ENCODE measurements at places on chromosomes 5 and 9. TPM values are rescaled to one million over a fixed set of nuclear protein-coding genes. Genes with fewer than 3 reads are reported as not detected.
A peak's percentile ranks its signal among the peaks of the same experiment; 100 is the strongest.

DNA sequence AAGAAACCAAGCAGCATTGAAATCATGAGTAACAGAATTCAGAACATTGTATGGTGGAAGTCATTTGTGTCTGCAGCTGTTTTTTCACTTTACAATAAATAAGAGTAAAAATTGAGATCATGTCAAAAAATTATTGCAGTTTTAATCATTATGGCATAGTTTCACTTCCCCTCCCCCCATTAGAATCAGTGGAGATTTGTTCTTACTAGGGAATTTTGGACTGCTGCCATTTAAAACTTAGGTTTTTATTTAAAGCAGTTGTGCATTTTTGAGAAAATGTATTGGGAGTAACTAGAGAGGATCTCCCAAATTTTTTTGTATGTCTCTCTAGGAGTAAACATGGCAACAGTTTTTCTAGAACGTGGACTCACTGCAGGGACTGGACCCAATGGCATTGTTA lies 20.4 kb downstream of the GTF3C4 start:
- no peak for DNase-seq

DNA sequence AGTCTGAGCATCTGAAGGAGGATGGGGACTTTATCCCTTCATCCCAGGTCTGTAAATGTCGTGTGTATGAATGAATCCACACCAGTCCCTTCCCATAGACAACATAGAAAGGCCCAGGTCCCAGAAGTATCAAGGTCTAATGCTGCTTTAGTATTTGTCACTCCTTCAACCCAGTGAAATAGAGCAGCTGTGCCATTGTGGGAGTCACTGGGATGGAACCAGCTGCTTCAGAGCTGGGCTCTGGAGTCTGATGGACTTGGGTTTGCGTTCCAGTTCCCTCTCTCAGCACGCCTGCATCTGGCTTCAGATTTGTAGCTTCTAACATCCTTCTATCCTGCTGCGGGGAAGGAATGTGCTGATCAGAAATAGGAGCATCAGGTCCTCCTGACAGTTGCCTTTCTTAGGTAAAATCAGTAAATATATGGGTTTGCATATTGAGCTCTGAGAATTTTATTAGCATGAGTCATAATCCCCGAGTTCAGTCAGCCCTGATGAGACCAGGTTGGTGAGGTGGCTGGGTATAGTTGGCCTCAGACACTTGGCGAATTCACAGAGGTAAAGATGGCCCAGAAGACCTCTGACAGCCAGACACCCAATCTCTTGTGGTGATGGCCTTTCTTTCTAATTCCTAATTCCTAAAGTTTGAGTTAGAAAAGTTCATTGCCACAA lies 10.1 kb downstream of the ACO1 start:
- no peak for DNase-seq

DNA sequence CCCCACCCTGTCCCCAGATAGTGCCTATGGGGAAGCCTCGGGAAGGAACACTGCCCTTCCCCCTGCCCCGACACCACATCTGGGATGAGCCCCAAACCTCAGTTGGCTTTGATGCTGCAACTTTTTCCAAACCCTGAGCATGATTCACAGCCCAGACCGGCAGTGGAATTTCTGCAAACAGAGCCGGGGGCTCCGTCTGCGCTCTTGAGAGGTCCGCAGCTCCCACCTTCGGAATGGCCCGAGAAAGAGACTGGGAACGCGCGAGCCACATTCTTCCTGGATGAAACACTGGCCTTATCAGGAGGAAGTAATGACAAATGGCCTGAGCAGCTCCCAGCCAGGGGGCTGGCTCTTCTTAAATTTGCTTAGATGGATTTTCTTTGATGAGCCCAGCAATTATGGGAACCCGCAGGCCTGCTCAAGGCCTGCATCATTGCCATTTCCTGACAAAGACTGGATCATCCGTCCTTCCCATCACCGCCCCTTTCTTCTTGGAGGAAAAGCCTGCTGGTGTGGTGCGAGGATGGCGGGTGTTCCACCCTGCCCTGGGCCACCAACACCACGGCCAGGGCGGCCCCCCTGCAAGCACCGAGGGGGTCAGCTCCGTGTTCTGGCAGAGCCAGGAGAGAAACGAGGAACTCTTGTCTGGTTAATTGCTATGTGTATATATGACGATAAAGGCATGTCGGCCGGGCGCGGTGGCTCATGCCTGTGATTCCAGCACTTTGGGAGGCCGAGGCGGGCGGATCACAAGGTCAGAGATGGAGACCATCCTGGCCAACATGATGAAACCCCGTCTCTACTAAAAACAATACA lies 38.8 kb upstream of the COL5A1 start:
- no peak for DNase-seq

TAF11L10 gene
- not detected for polyA plus RNA-seq

GRCh38 chr9:134382733-134383132 lies 56.5 kb downstream of the RXRA start:
- no peak for DNase-seq

GRCh38 chr5:74116984-74117383 lies 491.0 kb downstream of the ARHGEF28 start:
- DNase-seq = no peak

C9 gene
- polyA plus RNA-seq = not detected

DNA sequence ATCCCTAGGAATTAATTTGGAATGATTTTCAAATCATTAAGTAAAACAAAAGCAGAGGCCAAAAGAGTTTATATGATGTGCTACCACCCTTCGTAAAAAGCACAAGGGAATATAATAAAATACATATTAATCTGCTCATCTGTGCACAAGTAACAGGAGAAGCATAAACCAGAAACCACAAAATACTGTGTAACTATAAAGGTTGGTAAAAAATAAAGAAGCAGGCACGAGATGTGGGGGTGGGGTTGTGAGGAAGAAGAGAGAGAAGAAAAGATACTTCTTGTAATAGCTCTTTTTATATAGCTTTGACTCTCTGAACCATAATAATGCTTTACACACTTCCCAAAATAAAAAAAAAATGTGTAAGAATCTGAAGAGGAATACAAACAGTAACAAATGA lies 214.9 kb upstream of the EFNA5 start:
- no peak for DNase-seq

FRRS1L gene
- 3.0 TPM for polyA plus RNA-seq

DNA sequence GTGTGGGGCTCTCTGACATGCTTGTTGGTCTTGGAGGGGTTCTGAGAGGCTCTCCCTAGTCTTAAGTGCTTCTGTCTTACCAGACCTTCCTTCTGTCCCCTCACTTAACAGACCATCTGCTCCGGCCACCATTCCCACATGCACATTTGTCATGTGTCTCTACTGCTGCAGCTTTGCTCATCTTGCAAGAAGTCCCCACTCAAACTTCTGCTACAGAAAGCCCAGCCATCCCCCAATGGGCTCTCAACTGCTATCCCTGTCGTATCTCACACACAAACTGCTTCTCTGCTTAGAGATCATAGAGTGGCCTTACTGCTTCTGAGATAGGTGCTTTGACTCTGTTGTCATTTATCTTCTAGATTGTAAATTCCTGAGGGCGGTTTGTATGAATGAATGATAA lies 69.4 kb downstream of the NUP214 start:
- DNase-seq = no peak

- no peak for DNase-seq
Measured at GRCh38 chr9:75176037-75176436, 87.7 kb downstream of the OSTF1 start.

DNA sequence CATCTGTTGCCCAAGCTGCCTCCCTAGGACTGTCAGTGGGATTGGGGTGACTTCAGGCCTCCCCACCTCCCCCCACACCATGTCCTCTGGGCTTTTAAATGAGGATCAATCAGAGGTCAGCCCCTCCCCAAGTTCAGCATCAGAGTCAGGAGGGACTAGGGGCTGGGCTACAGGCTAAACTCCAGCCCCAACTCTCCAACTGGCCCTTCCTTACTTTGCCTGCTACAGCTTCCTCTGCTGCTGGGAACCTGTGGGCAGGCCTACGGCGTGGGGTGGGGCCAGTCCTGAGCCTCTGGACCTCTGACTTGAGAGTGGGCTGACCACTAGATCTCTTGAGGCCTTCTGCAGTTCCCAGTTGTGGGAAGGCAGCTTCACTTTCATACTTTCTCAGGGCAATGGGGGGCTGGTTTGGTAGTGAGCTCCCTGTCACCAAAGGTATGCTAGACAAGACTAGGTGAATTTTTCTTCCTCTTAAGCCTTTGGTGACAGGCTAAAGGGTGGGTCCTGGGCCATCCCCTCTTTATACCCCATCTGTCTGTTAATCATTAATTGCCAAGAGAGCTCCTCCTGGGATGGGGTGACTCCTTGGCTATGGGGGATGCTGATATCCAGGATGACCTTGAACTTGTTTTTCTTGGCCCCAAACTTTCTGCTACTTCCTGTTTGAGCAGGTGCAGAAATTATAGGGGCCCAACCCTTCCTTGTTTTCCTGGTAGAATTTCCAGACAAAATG lies 10.8 kb upstream of the DAB2IP start:
- no peak for DNase-seq

FEM1C gene
- polyA plus RNA-seq = 4.4 TPM

GRCh38 chr9:32672469-32672868 lies 37.0 kb upstream of the TAF1L start:
- no peak for DNase-seq

ZDHHC21 gene
- polyA plus RNA-seq = 3.5 TPM

- peak; percentile 21 for DNase-seq
Measured at GRCh38 chr5:172504701-172505402, 50.5 kb upstream of the SH3PXD2B start.

GRCh38 chr5:122264610-122265009 lies 47.4 kb upstream of the SNCAIP start:
- DNase-seq = no peak

- no peak for DNase-seq
Measured at GRCh38 chr5:171743436-171744076, 42.1 kb upstream of the SMIM23 start.

- no peak for DNase-seq
Measured at GRCh38 chr9:96501633-96502538, 51.9 kb downstream of the HABP4 start.

- no peak for DNase-seq
Measured at GRCh38 chr5:120874081-120874862, 410.2 kb downstream of the PRR16 start.

GRCh38 chr5:42930934-42931333 lies 109.2 kb downstream of the ANXA2R start:
- no peak for DNase-seq

DNA sequence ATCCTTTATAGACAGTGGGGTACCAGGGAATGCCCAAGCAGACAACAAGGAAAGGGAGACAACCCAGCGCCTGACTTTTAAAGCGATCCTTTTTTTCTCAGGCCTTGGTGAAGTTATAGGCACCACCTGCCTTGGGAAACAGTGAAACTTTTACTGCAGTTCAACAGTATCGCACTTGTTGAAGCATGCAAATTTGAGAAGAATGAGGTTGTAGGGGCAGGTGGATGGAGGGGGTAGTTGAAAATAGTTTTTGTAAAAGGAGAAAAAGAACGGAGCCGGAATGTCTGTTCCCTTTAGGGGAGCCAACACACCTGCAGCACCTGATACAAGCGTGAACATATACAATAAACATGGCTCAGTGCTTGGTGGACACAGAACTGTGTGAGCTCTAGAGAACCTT lies 190.2 kb upstream of the NR3C1 start:
- no peak for DNase-seq

GRCh38 chr5:152084476-152084875 lies 159.8 kb upstream of the GLRA1 start:
- no peak for DNase-seq

GRCh38 chr5:166014256-166014655 lies 2277.2 kb upstream of the WWC1 start:
- DNase-seq = no peak

DNA sequence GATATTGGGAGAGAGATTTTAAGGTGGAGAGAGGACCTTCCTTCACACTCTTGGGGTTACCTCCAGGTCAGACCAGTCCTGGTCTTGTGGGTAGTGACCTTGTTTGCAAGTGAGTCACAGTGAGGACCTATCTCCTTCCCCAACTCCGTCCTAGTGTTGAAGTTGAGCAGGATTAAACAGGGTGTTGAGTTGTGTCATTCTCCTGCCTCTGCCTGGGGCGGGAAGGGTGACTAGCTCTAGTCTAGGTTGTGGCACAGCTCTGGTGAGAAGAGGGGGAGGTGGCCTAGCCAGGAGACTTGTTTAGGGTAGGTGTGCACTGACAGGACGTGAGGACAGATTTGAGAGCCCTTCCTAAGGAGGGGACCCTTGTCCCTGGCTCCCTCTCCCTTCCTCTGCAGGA lies 119.6 kb upstream of the PITX1 start:
- no peak for DNase-seq

CDC23 gene
- polyA plus RNA-seq = 4.8 TPM

GRCh38 chr9:87160148-87161102 lies 213.1 kb upstream of the GAS1 start:
- no peak for DNase-seq

FASTKD3 gene
- 8.4 TPM for polyA plus RNA-seq

- DNase-seq = no peak
Measured at GRCh38 chr9:3118081-3118480, 274.2 kb upstream of the PUM3 start.

- DNase-seq = no peak
Measured at GRCh38 chr5:54882841-54883240, 102.6 kb downstream of the ESM1 start.

PAEP gene
- polyA plus RNA-seq = not detected

GRCh38 chr9:76302543-76302942 lies 91.7 kb downstream of the RFK start:
- DNase-seq = no peak

- DNase-seq = no peak
Measured at GRCh38 chr5:132181011-132181629, 46.5 kb downstream of the P4HA2 start.

ZNF79 gene
- 4.1 TPM for polyA plus RNA-seq

- DNase-seq = no peak
Measured at GRCh38 chr9:88814577-88814976, 176.7 kb upstream of the S1PR3 start.

GRCh38 chr5:131378721-131379541 lies 115.1 kb downstream of the CDC42SE2 start:
- DNase-seq = no peak

DNA sequence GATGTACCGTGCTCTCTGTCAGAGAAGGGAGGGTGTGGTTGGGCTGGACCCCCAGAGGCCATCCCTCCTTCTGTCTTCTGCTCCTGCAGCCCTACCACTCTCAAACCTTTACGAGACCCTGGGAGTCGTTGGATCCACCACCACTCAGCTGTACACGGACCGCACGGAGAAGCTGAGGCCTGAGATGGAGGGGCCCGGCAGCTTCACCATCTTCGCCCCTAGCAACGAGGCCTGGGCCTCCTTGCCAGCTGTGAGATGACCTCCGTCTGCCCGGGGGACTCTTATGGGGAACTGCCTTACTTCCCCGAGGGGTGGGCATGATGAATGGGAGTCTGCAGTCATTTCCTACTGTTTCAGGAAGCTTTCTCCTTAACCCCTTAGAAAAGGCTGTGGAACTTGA lies 17.5 kb downstream of the TGFBI start:
- no peak for DNase-seq

IER5L gene
- polyA plus RNA-seq = 14.3 TPM

DNA sequence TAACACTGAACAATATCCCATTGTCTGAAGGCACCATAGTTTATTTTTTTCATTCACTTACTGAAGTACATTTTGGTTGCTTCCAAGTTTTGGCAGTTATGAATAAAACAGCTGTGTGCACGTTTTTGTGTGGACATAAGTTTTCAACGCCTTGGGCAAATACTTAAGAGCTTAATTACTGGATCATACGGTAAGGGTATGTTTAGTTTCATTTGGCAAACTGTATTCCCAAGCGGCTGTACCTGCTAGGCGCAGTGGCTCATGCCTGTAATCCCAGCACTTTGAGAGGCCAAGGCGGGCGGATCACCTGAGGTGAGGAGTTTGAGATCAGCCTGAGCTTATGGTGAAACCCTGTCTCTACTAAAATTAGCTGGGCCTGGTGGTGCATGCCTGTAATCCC lies 63.7 kb upstream of the FAM120A start:
- DNase-seq = no peak

GLRA1 gene
- 0.85 TPM for polyA plus RNA-seq
